Activated naive CD4-positive, alpha-beta T cell treated with anti-CD3 and anti-CD28 coated beads, Interleukin-2, amount 50 U/mL, for 72 hours (primary cell): ENCODE measurements at places on chromosomes 2 and 18.

GRCh38 chr2:112519506-112519905, 22.8 kb upstream of the POLR1B start:
- no peak for DNase-seq

DNA sequence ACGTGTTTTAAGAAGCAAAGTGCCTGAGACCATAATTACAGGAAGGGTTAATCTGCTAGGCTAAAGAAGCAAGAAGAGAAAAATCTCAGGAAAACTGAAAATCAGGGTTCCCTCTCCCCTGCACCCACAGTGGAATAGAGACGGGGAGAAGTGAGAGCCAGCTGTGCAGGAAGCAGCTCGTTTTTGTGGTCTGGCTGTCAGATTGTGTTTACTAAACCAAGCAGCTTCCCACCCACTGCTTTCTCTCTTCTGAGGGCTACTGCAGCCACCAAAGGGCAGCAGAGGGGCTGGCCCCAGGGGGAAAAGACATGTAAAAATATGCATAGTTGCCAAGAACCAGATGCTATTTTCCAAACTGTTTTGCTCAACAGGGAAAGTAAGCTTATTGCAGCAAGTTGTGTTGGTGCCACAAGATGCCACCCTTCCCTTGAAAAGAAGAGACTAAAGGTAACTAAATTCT, 72.6 kb upstream of the THUMPD2 start:
- no peak for DNase-seq

DNA sequence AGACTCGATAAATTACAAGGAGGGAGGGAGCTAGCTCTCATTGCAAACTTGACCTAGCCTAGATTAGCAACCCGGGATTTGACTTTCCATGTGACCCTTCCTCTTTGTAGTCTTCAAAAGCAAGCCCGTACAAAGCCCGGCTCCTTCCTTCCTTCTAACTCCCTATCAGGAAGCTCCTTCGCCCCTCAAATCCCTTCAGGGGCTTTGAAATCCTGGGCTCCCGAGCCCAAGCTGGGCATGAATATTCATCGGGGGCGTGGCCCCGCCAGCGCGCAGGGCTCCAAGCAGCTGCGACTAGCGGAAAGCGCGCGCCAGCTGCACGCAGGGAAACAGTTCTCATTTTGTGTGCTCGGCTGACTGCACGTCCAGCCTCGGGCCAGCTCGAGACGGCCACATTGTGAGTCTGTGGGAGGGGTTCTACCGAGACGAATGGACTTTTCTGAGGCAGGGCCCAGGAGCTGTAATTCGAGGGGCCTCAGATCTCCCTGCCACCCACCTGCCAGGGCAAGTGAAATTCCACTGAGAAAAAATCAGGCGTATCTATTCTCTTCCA, 84.0 kb upstream of the PELI1 start:
- DNase-seq: peak; percentile 64

DNA sequence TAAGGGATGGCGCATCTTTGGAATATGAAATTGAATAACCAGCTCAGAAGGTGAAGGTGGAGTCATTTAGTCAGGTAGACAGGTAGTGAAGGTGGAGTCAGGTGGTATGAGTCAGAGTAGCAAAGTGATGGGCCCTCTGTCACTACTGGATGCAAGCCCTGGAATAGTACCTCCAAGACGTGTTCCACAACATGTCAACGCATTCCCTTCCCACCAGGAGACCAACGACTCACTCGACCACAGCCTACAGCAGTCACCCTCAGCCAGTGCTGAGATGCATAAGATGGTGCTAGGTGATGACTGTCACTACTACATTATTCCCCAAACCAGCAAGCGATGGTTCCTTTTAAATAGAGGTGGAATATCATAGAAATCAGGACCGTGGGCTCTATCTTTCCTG, 6.8 kb downstream of the CPLX4 start:
- no peak for DNase-seq

DNA sequence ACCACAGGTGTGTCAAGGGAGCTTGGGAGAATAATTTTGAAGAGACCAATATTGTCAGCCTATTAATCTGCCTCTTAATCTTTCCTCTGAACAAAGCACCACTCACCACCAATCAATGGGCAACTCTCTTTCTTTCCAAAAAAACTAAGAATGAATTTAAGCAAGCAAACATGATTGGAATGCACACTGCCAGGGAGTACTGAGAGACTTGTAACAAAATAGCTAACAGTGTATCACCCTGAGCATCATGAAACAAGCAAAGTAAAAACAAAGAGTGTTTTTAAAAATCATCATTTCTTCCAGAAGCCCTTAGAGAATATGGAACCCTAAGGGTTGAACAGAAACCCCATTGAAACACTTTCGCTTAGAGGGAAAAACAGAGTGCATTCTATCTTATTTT, 299.7 kb downstream of the DSEL start:
- DNase-seq: no peak

- DNase-seq: no peak
These were observed 192.5 kb downstream of the EN1 start for GRCh38 chr2:118654945-118655344.

DNA sequence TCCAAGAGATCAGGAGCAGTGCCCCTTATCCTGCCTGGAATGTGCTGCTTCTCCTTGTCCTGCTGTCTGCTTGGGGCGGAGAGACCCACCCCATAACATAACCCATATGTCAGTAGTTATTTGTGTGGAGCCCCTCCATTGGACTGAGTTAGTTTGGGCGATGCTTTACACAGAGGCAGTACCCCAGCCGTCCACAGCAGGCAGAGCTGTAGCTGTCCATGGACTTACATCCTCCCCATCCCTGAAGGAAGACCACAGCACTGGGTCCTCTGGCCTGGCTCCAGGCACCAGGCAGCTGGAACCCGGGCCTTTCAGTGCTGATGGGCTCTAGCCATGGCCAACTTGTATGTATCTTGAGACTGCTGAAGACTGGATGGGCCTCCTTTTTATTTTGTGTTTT, 20.3 kb downstream of the GKN2 start:
- no peak for DNase-seq

DNA sequence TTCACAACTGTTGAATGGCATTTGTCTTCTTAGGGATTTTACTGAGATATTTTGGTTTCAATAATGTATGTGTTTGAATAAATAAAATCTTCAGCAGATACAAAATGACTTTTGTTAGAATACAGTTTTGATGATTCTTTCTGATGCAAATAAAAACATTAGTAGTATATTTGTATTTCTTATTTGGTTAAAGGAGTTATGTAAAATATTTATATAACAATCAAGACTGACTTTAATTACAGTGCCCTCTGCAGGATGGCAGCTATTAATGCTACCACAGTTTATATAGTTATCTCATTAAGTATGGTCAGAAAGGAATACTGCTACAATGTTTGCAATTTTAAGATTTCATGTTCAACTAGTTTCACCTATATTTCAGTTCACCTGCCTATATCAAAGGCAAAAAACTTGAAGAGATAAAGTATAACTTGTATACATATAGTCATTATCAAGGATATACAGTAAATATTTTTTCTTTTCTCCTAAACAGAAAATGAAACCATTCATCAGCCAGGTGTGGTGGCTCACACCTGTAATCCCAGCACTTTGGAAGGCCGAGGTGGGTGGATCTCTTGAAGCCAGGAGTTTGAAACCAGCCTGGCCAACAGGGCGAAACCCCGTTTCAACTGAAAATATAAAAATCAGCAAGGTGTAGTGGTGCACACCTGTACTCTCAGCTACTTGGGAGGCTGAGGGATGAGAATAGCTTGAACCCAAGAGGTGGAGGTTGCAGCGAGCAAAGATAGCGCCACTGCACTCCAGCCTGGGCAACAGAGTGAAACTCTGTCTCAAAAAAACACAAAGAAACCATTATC, 19.8 kb downstream of the ARL5A start:
- no peak for DNase-seq

- no peak for DNase-seq
These were observed 67.6 kb downstream of the CELF4 start for GRCh38 chr18:37497853-37498518.

GRCh38 chr2:47530105-47530760, 127.3 kb downstream of the MSH2 start:
- no peak for DNase-seq

DNA sequence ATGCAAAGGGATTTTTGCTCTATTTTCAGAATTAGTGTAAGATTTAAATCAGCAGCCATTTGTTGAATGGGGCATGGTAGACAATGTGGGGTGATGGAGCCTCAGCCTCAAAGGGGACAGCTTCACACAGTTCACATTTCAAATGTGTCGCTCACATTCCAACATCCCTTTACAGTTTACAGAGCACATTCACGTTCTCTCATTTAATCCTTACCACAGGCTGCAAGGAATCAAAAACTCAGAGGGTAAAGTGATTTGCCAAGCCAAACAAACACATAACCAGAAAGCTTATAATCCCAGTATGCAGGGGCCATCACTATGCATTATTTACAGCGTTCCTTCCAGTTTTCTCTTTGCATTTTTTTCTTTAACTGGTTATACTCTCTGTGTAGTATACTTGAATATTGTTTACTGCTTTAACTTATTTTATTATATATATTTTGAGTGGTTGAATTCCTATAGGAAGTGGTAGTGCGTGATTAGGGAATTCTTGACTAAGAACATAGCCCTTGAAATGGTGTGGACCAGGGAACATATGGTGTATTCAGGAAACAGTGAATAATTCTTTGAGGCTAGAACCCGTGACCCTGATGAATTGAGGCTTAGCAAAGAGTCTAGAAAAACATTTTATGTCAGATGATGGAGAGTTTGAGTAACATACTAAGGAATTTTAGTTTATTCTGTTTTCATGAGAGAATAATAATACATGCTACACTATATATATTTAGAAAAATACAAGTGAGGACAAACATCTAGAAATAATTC, 18.1 kb upstream of the TAF1B start:
- DNase-seq: no peak

- no peak for DNase-seq
These were observed 1.1 kb downstream of the EEF1B2 start for GRCh38 chr2:206160807-206161179.

GRCh38 chr2:127719301-127720218, 18.3 kb downstream of the SFT2D3 start:
- DNase-seq: no peak

GRCh38 chr2:34815052-34815741, 1216.1 kb upstream of the FAM98A start:
- no peak for DNase-seq

DNA sequence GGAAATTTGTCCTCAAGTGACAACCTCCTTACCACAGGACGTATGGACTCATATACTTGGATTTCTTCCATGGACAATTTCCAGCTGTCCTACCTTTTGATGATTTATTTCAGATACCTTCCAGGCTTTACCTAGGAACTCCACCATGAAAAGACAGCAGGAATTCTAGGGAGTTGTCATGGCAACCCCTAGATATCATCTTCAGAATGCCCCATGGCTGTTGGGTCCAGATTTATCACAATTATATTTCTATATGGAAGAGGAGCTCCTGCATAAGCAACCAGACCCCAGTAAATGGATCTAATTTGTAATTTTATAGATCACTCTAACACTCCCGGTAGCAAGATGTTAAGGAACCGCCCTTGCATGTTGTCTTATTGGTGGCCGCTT, 102.3 kb upstream of the ZNF521 start:
- no peak for DNase-seq

DNA sequence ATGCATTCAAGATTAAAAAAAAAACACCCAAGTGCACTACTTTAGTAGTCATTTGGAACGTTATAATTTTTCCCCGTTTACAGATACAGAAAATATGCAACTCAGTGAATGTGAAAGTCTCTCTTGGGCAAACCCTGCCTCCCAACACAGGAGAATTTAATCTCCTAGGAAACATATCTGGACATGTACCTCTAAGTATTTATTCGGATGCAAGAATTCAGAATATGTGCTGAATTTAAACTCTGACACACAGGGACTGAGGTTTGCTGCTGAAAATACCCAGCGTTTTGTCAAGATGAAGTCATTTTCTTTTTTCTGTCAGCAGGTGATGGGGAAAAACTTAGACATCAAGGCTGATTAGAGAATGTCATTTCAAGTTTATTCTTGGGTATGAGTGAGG, 105.4 kb downstream of the ACKR3 start:
- no peak for DNase-seq
